ENCODE measurements at places on chromosomes 4 and X.

- H3K36me3 ChIP-seq = no peaks in the 10 kb centered on the region
- H3K4me3 ChIP-seq = no peak overlapping the region
- H3K27ac ChIP-seq = no peak overlapping the region
- no peaks in the 10 kb centered on the region for H3K27me3 ChIP-seq
- no peak for DNase-seq
- H3K4me1 ChIP-seq = no peaks in the 10 kb centered on the region
Measured at GRCh38 chr4:97103252-97103651, 1040.0 kb downstream of the STPG2 start.

DNA sequence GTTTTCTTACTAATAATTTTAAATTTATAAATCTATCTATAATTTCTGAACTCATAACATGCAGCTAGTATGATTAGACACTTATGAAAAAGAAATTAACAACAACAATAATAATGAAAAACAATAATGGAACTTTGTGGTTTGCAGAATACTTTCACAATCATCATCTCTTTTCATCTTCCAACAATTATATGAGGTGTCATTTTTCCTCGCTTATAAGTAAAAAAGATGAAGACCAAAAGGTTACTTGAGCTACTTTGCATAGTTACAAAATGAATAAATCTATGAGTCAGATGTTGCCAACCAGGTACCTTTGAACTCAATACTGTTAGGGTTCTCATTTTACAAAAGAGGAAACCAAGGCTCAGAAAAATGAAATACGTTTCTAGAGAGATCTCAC lies 98.5 kb upstream of the ELOVL6 start:
- H3K36me3 ChIP-seq = no peaks in the 10 kb centered on the region
- H3K4me1 ChIP-seq = no peaks in the 10 kb centered on the region
- no peak overlapping the region for H3K4me3 ChIP-seq
- H3K27me3 ChIP-seq = no peaks in the 10 kb centered on the region
- DNase-seq = no peak
- H3K27ac ChIP-seq = no peak overlapping the region

- H3K4me3 ChIP-seq = no peak overlapping the region
- H3K27ac ChIP-seq = no peak overlapping the region
- H3K27me3 ChIP-seq = peaks cover 69% of the 10 kb centered on the region
- no peaks in the 10 kb centered on the region for H3K4me1 ChIP-seq
- H3K36me3 ChIP-seq = no peaks in the 10 kb centered on the region
- no peak for DNase-seq
Measured at GRCh38 chrX:151780621-151781020, 46.1 kb downstream of the CNGA2 start.

DNA sequence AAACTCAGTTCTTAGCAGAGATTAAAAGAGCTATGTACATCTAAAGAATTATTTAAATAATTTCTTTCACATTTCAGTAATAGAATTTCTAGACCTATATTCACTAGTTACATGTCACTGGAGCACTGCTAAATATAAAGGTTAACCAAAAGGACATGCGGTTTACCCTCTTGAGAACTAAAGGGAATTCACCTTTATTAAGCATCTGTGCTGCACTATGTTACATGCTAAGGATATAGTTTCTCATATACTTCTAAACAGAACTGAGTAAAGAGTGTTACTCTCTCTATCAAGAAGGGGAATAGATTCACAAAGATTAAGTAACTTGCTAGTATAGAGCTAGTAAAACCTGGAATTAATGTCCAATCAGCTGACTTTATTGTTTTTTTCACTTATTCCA lies 7.6 kb downstream of the SPIN3 start:
- DNase-seq = no peak
- no peak overlapping the region for H3K4me3 ChIP-seq
- H3K36me3 ChIP-seq = peaks cover 18% of the 10 kb centered on the region
- no peaks in the 10 kb centered on the region for H3K4me1 ChIP-seq
- no peaks in the 10 kb centered on the region for H3K27me3 ChIP-seq

- no peak overlapping the region for H3K27ac ChIP-seq
- H3K4me3 ChIP-seq = no peak overlapping the region
- H3K36me3 ChIP-seq = no peaks in the 10 kb centered on the region
- H3K27me3 ChIP-seq = no peaks in the 10 kb centered on the region
- H3K4me1 ChIP-seq = no peaks in the 10 kb centered on the region
Measured at GRCh38 chr4:79249881-79250503, 75.9 kb downstream of the NAA11 start.

DNA sequence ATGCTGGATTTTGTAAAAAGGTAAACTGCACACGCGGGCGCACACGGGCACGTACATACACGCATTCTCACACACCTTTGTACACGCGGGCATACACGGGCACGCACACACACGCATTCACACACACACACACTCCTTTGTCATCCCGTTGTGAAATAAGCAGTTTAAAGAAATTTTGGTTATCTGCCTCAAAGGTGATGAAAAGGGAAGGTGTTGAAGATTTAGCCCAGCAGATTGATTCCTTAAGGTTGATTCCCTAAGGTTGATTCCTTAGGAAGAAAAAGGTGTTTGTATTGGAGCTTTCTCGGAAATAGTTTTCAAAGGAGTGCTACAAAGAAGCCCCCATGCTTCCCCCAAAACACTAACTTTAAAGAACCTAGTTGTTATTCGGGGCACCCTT lies 693 bp downstream of the ATP10D start:
- peaks cover 5% of the 10 kb centered on the region for H3K36me3 ChIP-seq
- H3K4me3 ChIP-seq = peak overlapping the region; percentile 80
- peak overlapping the region; percentile 96 for H3K27ac ChIP-seq
- 0 out of 2 replicates have a peak, but pooled peaks cover 6% of the 10 kb centered on the region for H3K4me1 ChIP-seq
- DNase-seq = no peak
- no peaks in the 10 kb centered on the region for H3K27me3 ChIP-seq

DNA sequence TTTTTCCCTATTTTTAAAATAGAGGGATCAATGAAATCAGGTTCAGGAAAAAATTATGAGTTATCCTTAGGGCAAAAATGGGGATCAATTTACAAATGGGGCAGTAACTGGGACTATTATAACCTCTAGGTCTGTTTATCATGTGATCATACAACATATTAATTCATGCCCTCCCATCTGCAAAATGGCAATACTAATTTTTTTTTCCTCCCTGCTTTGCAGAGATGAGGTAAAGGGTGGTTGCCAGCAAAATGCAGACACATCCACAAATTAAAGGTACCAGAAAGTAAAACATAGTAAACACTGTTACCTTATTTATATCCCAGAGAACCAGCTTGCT lies 467 bp downstream of the HSD17B11 start:
- peak; percentile 44 for DNase-seq
- H3K4me3 ChIP-seq = peak overlapping the region; percentile 80
- no peaks in the 10 kb centered on the region for H3K27me3 ChIP-seq
- H3K27ac ChIP-seq = peak overlapping the region; percentile 96
- no peaks in the 10 kb centered on the region for H3K36me3 ChIP-seq

GRCh38 chrX:40171513-40172400 lies 74.0 kb upstream of the BCOR start:
- DNase-seq = no peak
- H3K36me3 ChIP-seq = no peaks in the 10 kb centered on the region
- H3K4me1 ChIP-seq = peaks cover 49% of the 10 kb centered on the region

DNA sequence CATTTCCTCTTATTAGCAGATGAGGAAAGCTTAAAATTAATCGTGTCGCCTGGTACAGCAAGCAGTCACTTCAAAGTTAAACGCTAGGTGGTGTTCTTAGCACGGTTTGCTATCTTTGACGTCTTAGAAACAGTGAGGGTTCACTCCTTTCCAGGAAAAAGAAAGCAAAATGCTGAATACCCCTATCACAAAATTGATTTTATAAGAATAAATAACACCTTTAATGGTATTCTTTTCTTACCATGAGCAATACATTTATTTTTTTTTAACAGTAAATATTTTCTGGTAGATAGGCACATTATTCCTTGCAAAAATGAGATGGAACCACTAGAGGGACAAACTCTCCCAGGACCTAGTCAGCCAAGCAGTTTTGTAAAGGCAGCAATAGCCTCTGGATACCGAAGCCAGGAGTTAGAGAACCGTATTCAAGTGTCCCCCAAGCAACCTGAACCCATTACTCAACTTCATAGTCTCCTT lies 153.9 kb downstream of the KDR start:
- peak; percentile 43 for DNase-seq
- no peaks in the 10 kb centered on the region for H3K27me3 ChIP-seq
- no peak overlapping the region for H3K4me3 ChIP-seq
- H3K27ac ChIP-seq = no peak overlapping the region
- no peaks in the 10 kb centered on the region for H3K36me3 ChIP-seq

- no peak overlapping the region for H3K4me3 ChIP-seq
- peak overlapping the region; percentile 47 for H3K27ac ChIP-seq
- peaks cover 7% of the 10 kb centered on the region for H3K4me1 ChIP-seq
- no peaks in the 10 kb centered on the region for H3K27me3 ChIP-seq
Measured at GRCh38 chr4:41158274-41158673, 56.1 kb downstream of the APBB2 start.

- H3K36me3 ChIP-seq = no peaks in the 10 kb centered on the region
- H3K27ac ChIP-seq = no peak overlapping the region
- no peak for DNase-seq
- H3K27me3 ChIP-seq = no peaks in the 10 kb centered on the region
- no peaks in the 10 kb centered on the region for H3K4me1 ChIP-seq
Measured at GRCh38 chr4:3830774-3831528, 64.8 kb downstream of the ADRA2C start.

DNA sequence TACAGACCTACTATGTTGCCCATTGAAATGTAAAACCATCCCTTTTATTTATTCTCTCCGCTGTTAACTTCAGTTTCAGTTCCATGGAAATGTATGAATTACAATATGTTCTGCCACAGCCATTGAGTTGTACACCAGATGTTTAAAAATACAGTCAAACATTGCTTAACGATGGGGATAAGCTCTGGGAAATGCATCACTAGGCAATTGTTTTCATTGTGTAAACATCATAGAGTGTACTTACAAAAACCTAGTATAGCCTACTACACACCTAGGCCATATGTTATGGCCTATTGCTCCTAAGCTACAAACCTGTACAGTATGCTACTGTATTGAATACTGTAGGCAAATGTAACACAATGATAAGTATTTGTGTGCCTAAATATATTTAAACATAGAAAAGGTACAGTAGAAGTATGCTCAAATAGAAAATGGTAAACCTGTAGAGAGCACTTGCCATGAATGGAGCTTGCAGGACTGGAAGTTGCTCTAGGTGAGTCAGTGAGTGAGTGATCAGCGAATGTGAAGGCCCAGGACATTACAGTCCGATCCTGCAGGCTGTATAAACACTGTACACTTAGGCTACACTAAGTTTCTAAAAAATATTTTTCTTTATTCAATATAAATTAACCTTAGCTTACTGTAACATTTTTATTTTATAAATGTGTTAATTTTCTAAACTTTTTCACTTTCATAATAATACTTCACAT lies 2.7 kb upstream of the PF4V1 start:
- no peaks in the 10 kb centered on the region for H3K4me1 ChIP-seq
- H3K36me3 ChIP-seq = no peaks in the 10 kb centered on the region
- no peak for DNase-seq
- peaks cover 13% of the 10 kb centered on the region for H3K27me3 ChIP-seq
- no peak overlapping the region for H3K27ac ChIP-seq

GRCh38 chr4:108878806-108879205 lies 116.0 kb upstream of the ETNPPL start:
- H3K36me3 ChIP-seq = no peaks in the 10 kb centered on the region
- no peak overlapping the region for H3K27ac ChIP-seq
- no peak overlapping the region for H3K4me3 ChIP-seq
- no peaks in the 10 kb centered on the region for H3K27me3 ChIP-seq

DNA sequence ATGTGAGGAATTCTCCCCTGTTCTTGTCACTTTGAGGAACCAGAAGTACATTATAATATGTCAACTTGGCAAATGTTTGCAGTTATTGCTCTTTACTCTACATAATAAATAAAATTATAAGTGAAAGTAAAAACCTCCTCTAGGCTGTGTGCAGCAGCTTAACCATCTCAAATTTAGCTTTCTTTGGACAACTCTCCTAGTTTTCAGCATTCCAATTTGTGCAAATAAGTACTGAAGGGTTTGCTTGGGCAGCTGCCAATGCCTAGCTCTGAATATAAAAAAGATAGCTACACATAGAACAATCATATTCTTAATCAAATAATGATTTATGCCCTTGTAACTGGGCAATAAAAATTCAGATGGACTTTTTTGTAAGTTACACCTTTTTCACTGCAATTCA lies 82.5 kb downstream of the GASK1B start:
- peaks cover 4% of the 10 kb centered on the region for H3K4me1 ChIP-seq
- H3K27ac ChIP-seq = no peak overlapping the region
- H3K4me3 ChIP-seq = no peak overlapping the region
- H3K27me3 ChIP-seq = no peaks in the 10 kb centered on the region
- no peaks in the 10 kb centered on the region for H3K36me3 ChIP-seq

GRCh38 chrX:49838374-49838773 lies 9.3 kb downstream of the PAGE4 start:
- DNase-seq = peak; percentile 52
- no peaks in the 10 kb centered on the region for H3K36me3 ChIP-seq
- H3K27me3 ChIP-seq = no peaks in the 10 kb centered on the region
- H3K4me3 ChIP-seq = no peak overlapping the region

- no peak for DNase-seq
- H3K4me3 ChIP-seq = peak overlapping the region; percentile 68
- peak overlapping the region; percentile 89 for H3K27ac ChIP-seq
- H3K4me1 ChIP-seq = peaks cover 9% of the 10 kb centered on the region
Measured at GRCh38 chr4:102868153-102868780, 525 bp upstream of the CISD2 start.

GRCh38 chrX:3549411-3549911 lies 164.0 kb downstream of the PRKX start:
- H3K4me1 ChIP-seq = no peaks in the 10 kb centered on the region
- DNase-seq = peak; percentile 15
- H3K27me3 ChIP-seq = no peaks in the 10 kb centered on the region

DNA sequence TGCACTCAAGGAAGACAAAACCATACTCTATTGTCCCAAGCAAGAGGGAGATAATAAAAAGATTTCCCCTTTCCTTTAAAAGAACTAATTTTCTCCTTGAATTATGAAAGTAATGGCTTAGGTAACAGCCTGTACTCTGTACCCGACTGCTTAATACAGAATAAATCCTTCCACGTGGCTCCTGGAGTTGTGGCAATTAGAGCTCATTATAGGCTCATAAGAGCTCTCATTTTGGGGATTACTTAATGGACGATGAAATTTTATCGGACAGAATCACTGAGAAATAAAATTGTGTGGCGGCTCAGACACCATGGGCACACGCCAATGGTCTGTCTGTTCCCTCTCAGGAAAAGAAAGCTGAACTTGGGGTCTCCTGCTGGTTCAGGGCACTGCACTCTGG lies 2.8 kb upstream of the GSX2 start:
- no peak overlapping the region for H3K4me3 ChIP-seq
- H3K27me3 ChIP-seq = peaks cover 57% of the 10 kb centered on the region
- H3K4me1 ChIP-seq = no peaks in the 10 kb centered on the region
- no peak overlapping the region for H3K27ac ChIP-seq
- H3K36me3 ChIP-seq = no peaks in the 10 kb centered on the region

DNA sequence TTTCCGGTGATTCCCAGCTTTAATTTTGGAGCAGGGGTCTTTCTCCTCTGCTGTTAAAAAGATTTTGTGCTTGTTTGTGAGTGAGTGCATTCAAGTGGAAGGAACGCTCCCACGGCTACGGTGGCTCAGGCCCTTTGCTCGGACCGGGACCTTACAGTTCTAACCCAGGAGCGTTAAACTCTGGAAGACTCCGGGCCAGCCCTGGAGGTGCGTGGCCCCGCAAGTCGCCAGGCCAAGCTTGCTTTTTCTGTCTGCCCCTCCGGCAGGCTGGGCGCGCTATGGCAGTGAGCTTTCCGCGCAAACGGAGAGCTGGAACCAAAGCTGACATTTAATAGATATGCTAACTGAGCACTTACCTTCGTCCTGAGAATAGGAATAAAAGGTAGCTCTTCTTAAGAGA lies 18.3 kb upstream of the PITX2 start:
- no peak for DNase-seq
- no peaks in the 10 kb centered on the region for H3K36me3 ChIP-seq
- H3K27me3 ChIP-seq = peaks cover 68% of the 10 kb centered on the region

- no peak overlapping the region for H3K27ac ChIP-seq
- no peak overlapping the region for H3K4me3 ChIP-seq
- DNase-seq = no peak
- H3K27me3 ChIP-seq = peaks cover 23% of the 10 kb centered on the region
- no peaks in the 10 kb centered on the region for H3K4me1 ChIP-seq
- no peaks in the 10 kb centered on the region for H3K36me3 ChIP-seq
Measured at GRCh38 chr4:185542626-185543315, 7.5 kb upstream of the PDLIM3 start.
